ENCODE measurements at places on chromosomes 6 and 20.

DNA sequence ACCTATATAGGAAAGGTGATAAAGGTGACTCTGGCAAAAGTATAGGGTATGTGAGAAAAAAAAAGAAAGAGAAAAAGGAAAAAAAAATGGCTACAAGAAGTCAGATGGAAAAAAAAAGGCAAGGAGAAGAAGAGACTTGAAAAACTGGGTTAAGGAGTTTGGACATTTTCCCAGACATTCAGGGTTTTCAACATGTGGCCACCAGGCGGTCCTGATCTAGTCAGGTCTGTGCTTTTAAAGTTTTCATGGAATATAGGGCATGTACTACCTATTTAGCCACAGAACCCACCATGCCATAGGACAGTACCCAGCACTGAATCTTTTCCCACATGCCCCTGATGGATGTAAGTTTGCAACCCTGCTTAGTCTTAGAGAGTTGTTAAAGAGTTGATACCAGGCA lies 433.7 kb downstream of the MAFB start:
- DNase-seq = no peak

- no peak for DNase-seq
Measured at GRCh38 chr6:4401408-4402368, 266.3 kb upstream of the ECI2 start.

- DNase-seq = no peak
Measured at GRCh38 chr6:43185391-43185985, 3.5 kb downstream of the CUL9 start.

DNA sequence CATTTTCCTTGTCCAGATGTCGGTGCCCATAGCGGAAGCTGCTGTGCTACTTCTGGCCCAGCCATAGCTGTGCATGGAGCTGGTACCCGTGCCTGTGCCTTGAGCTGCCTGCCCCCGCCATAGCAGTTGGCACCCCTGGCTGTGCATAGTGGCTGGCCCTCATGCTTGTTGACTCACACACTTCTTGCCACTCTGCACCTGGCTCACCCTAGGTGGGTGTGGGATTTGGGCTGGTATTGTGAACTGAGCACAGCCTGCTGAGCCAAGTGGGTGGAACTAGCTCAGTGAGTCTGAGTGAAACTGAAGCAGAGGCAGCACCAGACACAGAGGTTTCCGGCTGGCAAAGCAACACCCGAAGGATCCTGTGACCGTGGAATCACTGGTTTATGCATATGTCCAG lies 689.5 kb upstream of the EYS start:
- DNase-seq = no peak

GRCh38 chr20:61027218-61027617 lies 224.8 kb upstream of the CDH4 start:
- DNase-seq = no peak

- DNase-seq = no peak
Measured at GRCh38 chr6:43951063-43951755, 176.0 kb downstream of the MRPL14 start.
